AG10803 (cell line): ENCODE measurements at places on chromosomes 12 and 14.

GRCh38 chr12:72390146-72390545 is 118.0 kb downstream of the TRHDE start:
- peak; percentile 15 for DNase-seq

DNA sequence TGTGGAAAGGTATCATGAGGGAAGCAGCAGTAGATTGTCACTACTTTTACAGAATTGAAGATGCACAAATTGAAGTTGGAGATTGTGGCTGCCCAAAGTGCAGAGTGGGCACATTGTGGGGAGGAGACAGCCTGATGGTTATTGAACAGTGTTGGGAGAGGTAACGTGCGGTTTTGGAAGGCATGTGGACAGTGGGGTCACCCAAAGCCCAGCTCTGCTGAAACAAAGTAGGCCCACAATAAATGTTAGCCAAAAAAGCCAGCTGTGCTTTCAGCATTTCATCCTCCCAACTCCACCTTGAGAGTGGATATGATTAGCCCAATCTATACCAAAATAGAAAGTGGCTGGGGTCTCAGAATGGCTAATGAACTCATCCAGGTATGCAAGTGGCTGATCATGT is 96.7 kb downstream of the TMX1 start:
- DNase-seq: no peak

DNA sequence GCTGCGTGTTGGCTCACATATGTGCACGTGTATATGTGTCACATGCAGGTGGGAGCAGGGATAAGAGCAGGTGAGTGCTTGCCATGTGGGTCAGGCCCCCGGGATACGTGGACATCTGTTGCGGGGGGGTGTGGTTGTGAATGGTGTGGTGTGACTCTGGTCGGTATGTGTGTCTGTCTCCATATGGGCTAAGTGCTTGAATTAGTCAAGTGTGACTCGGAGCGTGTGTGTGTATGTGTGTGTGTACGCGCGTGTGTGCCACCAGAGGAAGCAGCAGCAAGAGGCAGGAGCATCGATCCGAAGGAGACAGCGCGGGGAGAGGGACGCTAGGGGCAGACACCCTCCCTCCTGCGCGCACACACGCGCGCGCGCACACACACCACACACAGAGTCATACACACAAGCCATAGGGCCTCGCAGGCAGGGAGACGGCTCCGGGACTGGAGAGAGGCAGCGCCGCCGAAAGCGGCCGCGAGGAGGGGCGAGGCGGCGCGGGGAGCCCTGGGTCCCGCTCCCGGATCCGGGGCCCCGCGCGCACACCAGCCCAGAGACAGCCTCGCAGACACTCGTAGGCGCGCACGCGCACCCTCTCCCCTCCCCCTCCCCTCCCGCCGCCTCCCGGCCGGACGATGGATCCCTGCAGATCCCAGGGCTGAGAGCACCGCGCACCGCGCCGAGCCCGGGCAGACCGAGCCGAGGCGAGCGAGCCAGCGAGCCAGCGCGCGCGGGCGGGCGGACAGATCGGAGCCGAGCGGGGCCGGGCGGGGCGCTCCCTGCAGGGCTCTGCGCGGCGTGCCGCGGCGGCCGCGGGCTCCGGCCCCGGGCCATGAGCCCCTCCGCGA is at the start of gene ASIC1:
Gene ASIC1 (plus strand): TSS at position 597 of the 842 bp plus-strand sequence. CDS start 1,171 bp downstream, outside the sequence.
- peak; percentile 63 for DNase-seq

GRCh38 chr12:464484-465267 is 4.9 kb downstream of the B4GALNT3 start:
- DNase-seq: no peak

DNA sequence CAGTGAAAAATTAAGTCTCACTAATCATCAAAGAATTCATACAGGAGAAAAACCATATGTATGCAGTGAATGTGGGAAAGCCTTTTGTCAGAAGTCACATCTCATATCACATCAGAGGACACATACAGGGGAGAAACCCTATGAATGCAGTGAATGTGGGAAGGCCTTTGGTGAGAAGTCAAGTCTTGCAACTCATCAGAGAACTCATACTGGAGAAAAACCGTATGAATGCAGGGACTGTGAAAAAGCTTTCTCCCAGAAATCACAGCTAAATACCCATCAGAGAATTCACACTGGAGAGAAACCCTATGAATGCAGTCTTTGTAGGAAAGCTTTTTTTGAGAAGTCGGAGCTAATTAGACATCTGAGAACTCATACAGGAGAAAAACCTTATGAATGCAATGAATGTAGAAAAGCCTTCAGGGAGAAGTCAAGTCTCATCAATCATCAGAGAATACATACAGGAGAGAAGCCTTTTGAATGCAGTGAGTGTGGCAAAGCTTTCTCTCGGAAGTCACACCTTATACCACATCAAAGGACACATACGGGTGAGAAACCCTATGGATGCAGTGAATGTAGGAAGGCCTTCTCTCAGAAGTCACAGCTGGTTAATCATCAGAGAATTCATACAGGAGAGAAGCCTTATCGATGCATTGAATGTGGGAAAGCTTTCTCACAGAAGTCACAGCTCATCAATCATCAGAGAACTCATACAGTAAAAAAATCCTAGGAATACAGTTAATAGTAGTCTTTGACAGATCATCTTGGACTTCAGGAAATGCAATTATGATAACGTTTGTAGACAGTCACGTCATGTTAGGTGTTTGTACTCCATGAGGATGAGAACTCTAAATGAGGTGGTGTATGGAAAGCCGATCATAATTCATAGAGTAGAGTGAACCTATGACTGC is 21.1 kb downstream of the ZNF84 start:
- no peak for DNase-seq

DNA sequence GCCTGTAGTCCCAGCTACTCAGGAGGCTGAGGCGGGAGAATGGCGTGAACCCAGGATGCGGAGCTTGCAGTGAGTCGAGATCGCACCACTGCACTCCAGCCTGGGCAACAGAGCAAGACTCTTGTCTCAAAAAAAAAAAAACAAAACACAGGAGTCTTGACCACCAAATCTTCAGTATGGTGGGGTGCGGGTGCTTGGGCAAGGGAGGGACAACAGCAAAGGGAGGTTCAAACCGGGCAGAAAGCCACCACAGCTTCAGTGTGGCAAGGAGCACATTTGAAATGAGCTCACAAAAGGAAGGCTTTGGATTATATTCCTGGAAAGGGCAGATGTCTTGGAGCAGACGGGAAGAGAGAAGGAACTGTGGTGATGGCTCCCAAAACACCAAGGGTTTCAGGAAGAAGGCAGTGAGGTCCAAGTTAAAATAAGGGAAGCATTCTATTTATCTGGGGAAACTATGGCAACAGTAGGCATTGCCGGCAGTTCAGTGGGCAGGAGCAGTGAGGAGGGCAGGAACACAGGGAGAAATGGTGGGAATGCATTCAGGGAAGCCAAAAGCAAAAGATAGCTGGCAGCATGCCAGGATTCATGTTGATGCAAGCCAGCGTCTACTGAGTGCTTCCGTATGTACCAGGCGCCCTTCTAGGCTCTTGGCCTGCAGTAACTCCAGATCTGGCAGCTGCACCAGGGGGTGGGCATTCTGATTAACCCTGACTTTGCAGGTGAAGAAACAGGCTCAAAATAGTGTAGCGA is 51.0 kb upstream of the SRSF5 start:
- DNase-seq: peak; percentile 91

GRCh38 chr12:78371284-78371683 is 493.3 kb upstream of the SYT1 start:
- DNase-seq: no peak

GRCh38 chr14:34853041-34853440 is 22.1 kb downstream of the BAZ1A start:
- DNase-seq: no peak

DNA sequence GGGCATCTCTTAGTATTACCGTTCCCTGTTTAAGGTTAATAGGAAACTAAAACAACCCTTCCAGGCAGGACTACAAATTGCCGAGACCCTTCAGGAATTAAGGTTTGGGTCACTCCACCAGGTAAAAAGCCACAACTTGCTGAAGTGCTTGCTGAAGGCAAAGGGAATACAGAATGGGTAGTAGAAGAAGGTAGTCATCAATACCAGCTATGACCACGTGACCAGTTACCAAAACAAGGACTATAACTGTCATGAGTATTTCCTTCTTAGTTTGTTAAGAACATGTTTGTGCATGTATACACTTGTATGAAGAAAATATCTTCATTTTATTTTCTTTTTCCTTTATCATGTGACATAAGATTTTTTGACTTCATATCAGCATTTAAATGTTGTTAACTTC is 578.7 kb upstream of the FBXO33 start:
- no peak for DNase-seq

DNA sequence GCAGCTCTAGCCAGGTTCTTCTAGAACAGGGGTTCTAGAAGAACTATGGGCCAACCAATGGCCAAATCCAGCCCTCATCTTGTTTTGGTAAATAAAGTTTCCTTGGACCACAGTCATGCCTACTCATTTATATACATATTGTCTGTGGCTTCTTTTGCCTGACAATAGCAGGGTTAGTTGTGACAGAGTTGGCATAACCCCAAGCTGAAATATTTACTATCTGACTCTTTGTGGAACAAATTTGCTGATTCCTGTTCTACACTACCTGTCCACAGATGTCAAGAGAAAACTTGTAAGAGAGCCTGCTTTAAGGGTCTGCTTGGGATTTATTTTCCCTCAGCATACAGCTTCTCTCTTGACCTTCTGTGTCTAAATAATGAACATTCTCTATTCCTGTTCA is 289.0 kb downstream of the KSR2 start:
- DNase-seq: peak; percentile 72

- DNase-seq: no peak
Observed at GRCh38 chr14:62604524-62604923, 440.7 kb downstream of the KCNH5 start.

GRCh38 chr12:52053536-52054209 is 2.4 kb downstream of the NR4A1 start:
- DNase-seq: no peak

DNA sequence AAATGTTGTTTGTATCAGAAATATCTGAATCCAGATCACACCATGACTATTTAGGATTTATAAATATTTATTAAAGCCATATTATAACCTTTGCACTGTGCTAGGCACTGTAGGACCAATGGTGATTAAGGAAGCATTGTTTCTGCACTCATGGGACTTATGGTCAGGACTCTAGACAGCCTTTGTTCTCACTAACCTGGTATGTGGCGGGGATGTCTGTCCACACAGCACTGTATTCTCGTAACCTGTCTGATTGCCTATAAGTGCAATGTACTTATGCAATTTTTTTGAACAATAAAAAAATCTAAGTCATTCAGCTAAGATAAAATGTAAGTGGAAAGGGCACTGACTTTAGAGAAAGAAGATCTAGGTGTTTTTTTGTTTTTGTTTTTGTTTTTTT is 6.7 kb upstream of the SSPN start:
- peak; percentile 18 for DNase-seq

DNA sequence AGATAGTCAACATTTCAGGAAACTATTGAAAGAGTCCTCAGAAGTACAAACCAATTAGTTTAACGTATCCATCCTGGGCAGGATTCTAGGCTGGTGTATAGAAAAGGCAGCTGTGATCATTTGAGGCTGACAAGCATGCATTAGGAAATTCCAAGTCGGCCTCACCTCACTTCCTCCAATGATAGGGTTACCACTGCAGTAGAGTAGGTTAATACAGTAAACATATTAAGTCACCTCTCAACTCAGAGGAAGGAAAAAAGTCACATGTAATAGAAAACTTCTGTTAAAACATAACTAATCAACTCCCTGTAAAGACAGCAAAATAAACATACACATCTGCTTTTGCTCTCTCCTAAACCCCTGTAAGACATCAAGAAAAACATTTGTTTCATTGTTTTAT is 33.5 kb downstream of the MED13L start:
- DNase-seq: no peak

DNA sequence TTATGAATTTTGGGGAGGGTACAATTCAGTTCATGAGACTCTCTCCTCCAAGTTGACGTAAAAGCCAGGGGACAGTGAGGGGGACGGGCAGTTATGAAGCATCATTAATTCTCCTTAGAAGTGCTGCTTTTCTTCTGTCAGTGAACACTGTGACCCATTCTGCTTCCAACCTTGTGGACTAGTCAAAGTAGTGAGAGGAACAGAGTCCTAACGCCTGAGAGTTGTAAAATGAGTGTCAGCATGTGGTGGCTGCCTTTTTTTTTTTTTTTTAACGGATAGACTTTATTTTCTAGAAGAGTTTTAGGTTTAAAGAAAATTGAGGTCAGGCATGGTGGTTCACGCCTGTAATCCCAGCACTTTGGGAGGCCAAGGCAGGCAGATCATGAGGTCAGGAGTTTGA is 15.5 kb downstream of the RESF1 start:
- DNase-seq: no peak

DNA sequence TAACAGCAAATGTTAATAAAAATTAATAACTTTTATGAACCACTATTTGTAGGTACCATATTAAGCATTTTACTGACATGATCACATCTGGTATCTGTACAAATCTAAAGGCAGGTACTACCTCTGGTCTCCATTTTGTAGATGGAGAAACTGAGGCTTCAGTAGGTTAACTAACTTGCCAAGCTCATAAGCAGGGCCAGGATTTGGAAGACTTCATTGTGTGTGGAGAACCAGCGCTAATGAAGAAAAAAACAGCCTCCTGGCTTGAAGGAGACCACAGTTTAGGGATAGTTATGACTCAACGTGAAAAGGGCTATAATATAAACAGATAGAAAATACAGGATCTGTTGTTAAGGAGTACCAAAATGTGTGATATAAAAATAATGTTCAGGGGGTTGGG is 1.0 kb downstream of the NUP37 start:
- DNase-seq: no peak

- peak; percentile 81 for DNase-seq
Observed at GRCh38 chr14:61475316-61475715, 153.9 kb downstream of the PRKCH start.

GRCh38 chr12:105554223-105554678 is 223.8 kb downstream of the C12orf75 start:
- DNase-seq: no peak

- no peak for DNase-seq
Observed at GRCh38 chr12:76622915-76623314, 63.3 kb upstream of the OSBPL8 start.

DNA sequence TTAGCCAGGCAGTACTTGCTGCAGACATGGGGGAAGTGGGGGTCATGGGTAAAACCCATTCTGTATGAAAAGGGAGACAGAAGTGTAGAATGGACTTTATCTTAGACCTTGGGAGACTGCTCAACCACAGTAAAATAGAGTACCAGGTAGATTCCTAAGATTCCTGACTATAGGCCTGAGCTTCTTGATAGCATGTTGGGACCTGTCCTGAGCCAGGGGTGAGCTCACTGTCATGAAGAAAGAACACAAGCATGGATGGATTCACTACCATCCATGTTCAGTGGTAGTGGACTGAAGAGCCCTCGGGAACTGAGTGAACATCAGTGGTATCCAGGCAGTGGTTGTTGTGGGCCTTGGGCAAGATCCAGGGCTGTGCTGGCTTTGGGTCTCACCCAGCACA is 1003.8 kb downstream of the TMTC2 start:
- DNase-seq: no peak
